ENCODE measurements at places on chromosomes 1 and 21.
A peak's percentile ranks its signal among the peaks of the same experiment; 100 is the strongest.

DNA sequence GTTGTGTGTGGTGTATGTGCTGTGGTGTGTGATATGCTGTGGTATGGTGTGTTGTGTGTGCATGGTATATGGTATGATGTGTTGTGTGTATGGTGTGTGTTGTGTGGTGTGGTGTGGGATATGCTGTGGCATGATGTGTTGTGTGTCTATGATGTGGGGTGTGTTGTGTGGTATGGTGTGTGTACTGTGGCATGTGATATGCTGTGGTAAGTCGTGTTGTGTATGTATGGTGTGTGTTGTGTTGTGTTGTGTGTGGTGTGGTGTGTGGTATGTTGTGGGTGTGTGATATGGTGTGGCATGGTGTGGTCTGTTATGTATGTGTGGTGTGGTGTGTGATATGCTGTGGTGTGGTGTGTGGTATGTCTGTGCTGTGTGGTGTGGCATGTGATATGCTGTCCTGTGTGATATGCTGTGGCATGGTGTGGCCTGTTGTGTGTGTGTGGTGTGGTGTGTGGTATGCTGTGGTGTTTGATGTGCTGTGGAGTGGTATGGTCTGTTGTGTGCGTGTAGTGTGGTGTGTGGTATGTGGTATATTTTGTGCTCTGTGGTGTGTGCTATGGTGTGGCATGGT lies 318.0 kb downstream of the PTPRU start:
- no peak for DNase-seq

- peak; percentile 12 for DNase-seq
Observed at GRCh38 chr1:154765970-154766369, 104.1 kb downstream of the KCNN3 start.

- DNase-seq: no peak
Observed at GRCh38 chr1:207817778-207818751, 66.2 kb downstream of the CD46 start.

DNA sequence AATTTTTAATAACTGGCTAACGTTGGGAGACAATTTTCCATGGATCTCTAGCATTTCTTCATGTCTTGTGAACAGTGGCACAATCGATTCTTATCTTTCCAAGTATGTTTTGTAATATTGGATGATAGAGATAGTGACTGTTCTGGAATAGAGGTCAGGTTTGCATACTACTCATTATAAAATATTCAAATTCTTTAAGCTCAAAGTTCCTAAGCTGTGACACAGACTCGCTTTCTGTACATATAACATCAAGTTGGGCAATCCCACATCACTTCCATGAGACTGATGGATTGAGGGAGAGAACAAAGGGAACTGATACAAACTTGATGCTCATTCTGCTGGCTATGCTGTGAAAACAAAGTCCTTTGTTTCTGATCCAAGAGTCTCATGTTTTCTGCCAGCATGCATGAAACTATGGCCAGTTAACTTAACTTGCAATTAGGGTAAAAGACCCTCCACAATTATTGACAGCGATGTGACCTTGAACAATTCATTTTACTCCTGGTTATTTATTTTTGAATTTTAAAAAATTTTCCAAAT lies 392.4 kb downstream of the TTLL7 start:
- no peak for DNase-seq

- DNase-seq: no peak
Observed at GRCh38 chr1:28441674-28442073, 64.2 kb upstream of the RCC1 start.

DNA sequence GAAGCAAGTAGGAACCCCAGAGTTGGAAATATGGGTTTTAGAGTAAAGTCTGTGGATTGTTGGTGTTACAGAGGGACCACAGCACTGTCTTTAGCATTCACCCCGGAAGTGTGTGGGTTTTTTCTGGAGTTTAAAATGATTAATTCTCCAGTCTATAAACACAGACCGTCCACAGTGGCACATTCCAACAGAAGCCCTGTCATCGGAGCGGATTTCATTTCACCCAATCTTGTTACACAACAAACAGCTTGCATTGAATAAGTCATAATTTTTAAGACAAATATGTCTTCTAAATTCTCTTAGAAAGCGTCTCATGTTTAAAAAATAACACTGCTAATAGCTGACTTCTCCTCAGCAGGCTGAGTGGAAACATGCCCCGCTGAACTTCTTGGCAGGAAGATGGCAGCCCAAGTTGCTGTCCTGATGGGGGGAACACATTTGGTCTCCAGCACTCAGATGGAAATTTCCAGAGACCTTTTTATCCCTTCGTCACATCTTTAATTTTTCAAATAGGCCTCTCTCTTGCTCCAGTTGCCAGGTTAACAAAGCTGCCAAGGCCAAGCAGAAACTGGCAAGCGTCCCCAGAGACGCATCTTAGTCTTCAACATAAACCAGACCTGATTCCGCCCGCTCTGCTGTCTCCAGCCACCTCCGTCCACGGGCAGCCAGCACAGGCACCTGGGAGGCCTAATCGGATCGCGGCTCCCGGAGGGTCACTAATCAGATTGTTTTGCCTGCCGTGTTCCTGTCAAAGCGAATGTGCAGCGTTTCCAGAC lies 28.8 kb upstream of the SLC19A1 start:
- DNase-seq: no peak

GRCh38 chr1:151047925-151048644 lies 534 bp downstream of the C1orf56 start:
- peak; percentile 39 for DNase-seq

DNA sequence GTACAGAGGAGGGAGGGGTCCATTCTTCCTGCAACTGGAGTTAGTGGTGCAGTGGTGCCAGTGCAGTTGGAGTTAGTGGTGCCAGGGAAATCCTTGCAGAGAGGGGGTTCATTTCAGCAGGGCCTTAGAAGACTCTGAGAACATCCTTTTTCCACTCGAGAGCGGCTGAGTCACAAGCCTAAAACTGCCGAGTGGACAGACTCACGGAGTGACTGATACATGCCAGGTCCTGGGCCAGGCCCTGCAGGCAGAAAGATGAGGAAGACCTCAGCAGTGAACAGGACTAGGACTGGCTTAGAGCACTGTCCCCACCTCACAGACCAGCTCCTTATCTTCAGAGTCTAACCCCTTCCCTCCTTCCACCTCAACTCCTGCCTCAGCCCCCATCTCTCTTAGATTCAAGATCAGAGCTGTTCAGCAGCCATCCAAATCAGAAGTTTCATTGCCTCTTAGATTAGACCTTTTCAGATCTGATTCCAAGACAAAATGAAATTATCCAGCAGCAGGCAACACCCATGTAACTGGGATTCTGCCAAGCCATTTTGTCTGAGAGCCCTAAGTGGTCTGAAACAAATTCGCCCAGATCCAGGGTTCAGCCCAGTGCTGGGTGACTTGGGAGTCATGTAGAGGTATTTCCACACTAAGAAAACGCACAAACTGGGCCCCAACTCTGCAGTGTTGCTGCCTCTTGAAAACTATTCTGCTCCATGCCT lies 12.7 kb upstream of the IKBKE start:
- no peak for DNase-seq

DNA sequence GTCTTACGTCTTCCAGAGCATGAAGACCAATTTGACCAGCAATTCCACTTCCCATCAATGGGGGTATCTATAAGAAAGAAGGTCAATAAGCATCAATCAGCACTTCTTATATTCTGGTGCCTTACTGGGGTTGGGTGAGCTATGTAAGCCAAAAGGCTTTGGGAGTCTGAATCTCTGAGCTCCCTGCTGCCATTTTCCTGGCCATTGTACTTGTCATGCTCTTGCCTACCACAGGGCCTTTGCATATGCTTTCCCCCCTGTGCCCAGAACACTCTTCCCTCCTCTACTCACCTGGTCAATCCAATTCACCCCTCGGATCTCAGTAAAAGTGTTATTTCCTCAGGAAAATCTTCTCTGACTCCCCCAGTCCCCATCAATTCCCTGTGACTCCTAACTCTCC lies 36.3 kb downstream of the C8B start:
- DNase-seq: no peak

- no peak for DNase-seq
Observed at GRCh38 chr1:210848474-210848873, 285.5 kb downstream of the KCNH1 start.

GRCh38 chr1:189851806-189852367 lies 625.8 kb downstream of the BRINP3 start:
- peak; percentile 6 for DNase-seq

DNA sequence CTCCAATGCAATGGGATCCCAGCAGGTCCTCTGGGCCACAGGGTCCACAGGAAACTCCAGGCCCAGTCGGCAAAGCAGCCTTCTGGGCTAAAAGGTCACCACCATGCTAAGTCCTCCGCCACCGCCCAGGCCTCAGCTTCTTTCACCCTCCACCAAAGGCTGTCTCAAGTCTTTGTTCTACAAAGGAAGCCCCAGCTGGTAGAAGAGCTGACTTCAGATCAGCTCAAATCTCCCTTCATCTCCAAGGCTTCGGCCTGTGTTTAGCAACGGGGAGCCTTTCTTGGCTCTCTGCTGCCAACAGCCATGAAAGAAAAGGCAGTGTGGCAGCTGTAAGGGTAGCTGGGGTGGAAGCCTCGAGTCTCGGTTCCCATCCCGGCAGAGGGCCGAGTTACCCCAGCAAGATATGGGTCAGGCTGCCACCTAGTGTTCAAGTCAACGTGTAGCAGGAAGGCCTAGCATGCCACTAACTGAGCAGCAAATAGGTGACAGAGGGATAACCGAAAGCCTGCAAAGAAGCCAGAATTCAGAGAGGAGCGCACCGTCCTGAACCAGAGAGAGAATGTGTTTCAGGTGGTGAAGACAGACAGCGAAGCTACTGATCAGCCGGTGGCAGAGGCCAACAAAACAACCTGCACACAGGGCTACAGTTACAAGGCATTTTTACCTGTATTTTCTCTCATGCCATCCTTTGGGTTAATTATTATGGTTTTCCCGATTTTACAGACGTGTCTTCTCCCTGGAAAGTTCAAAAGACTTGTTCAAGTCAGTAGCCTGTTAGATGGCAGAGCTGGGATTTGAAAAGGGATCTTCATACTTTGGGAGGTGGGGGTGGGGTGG lies 26.8 kb upstream of the CRNN start:
- DNase-seq: peak; percentile 20

- DNase-seq: peak; percentile 72
Observed at GRCh38 chr21:25837533-25838265, 102.9 kb downstream of the GABPA start.

GRCh38 chr1:158203693-158204457 lies 23.2 kb downstream of the CD1D start:
- DNase-seq: peak; percentile 27

DNA sequence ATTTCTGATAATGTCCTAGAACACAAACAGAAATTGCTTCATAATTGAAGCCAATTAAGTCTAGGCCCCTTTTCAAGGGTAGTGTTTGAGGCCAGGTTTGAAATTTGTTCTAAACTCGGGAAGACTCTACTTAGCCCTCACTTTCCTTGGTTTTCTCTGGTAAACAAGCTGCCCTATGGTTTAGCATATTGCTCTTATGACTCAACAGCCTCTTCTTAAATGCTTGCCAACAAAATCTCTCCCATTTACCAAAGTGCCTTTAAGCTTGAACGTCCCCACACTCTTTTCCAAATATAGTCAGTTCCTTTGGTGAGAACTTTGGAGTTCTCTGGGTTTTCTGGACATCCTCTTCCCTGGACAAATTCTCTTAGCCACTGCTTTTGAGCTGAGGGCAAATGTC lies 5.8 kb upstream of the LCE6A start:
- DNase-seq: no peak

- DNase-seq: no peak
Observed at GRCh38 chr1:215417122-215417521, 150.0 kb upstream of the KCTD3 start.

- no peak for DNase-seq
Observed at GRCh38 chr1:21937034-21937371, at the start of gene HSPG2. Gene HSPG2 (minus strand): TSS chr1:21937310. CDS start chr1:21937217, 93 bp downstream.

- no peak for DNase-seq
Observed at GRCh38 chr21:42154237-42155044, 64.5 kb upstream of the ABCG1 start.

GRCh38 chr1:216054600-216054999 lies 368.6 kb downstream of the USH2A start:
- DNase-seq: no peak

DNA sequence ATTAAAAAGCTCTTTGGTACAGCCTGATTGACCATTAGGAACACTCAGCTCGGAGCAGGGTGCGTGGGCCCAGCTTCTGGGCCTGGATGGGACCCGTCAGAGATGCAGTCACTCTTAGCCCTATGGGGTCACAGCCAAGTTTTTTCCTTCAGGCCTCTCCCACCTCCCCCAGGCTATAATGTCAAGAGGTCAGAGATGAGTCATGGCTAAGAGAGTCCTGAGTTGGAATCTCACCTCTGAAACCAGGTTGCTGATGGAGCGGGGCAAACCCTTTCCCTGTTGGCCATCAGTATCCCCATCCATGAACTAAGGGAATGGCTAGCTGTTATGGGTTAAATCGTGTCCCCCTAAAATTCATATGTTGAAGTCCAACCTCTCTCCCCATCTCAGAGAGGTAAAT lies 195.9 kb upstream of the POU3F1 start:
- DNase-seq: no peak

- peak; percentile 59 for DNase-seq
Observed at GRCh38 chr1:68481041-68481440, 15.8 kb downstream of the DEPDC1 start.

- DNase-seq: no peak
Observed at GRCh38 chr1:202825748-202826147, 15.0 kb downstream of the PCAT6 start.

DNA sequence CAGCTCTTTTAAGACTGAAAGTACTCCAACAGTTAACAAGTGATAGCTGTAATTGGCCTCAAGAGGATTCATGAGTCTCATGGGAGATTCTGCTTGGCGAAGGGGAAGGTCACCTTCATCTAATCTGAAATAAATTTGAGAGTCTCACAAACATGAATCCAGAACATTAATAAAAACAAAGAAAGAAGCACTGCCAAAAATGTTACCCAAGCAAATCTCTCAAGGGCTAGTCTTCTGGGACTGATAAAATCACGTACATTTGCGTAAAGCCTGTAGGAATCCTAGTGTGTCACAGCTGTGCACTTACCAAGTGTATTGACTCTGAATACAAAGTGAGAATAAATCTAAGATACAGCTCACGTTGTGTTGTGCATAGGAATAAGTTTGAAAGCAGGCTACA lies 21.2 kb upstream of the NUF2 start:
- DNase-seq: no peak

DNA sequence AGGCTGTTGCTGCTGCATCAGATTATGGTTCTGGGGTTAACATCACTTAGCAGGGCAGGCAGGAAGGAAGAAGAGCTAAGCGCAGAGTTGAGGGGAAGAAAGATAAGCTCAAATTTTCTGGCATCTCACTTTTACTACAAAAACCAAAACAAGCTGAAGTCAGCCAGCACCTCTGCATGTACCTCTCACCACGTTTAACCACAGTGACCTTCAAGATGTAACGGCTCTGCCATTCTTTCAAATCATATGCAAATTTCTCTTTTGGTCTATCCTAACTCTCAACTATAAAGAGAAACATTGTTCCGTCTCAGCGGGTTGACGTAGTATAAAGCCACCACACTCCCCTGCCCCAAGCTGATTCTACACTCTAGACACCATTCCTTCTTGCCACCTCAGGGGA lies 154.4 kb downstream of the OMA1 start:
- DNase-seq: no peak
